GM20000 (cell line): ENCODE measurements at places on chromosomes 6 and 20.

- DNase-seq, result no peak
These were observed 2.0 kb upstream of the TAF4 start for GRCh38 chr20:62067547-62068260.

DNA sequence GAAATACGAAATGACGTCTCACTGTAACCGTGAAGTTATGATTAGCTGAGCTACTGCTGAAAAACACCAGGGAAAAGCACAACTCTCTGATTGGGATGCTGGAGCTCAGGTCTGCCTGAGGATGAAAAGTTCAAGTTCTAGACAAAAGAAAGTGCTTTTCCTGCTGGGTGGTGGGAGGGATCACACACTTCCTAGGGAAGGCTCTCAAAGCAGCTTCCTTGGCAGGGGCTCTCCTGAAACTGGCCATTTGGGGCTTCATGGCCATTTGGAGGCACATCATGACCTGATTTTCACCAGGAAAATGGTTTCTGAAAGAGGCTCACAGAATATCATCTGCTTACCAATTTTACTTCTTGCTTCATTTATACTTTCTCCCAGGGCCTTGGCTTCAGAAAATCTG is 97.1 kb upstream of the KCNK16 start:
- DNase-seq, result no peak

- no peak for DNase-seq
These were observed 238.1 kb upstream of the HS3ST5 start for GRCh38 chr6:114580882-114581281.

DNA sequence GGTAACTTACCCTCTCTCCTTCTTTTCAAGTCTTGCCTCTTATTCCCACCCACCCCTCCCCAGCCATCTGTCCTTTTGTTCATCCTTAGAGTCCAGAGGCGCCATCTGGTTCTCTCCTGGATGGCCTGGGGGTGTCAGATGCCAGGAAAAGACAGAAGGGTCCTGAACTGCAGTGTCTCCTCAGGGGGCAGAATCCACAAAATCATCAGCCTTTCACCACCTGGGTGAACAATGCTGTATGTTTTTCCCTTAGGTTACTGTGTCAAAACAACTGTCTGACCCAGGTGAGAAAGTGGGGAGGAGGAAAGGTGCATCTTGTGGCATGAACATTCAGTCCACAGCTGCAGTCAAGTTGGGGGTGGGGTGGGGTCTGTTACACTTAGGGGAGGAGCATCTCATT is 47.9 kb upstream of the FYN start:
- no peak for DNase-seq

DNA sequence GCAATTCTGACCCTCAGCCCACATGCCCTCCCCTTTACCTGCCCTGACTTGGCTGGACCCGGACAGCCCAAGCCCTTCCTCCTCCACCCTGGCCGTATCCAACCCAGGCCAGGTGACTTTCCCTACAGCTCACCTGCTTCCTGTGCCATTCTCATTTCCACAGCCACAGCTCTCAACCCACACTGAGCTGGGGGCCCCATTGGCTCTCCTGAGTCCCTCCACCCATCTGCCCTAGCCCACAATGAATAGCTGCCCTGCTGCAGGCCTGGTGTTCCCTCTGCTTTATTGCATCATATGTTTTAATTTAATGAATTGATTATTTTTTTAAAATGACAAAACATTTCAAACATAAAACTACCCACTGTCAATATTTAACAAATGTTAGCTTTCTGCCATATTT is 118.5 kb upstream of the BACH2 start:
- no peak for DNase-seq
